ENCODE measurements at places on chromosomes 4 and X.
A peak's percentile ranks its signal among the peaks of the same experiment; 100 is the strongest.

GRCh38 chr4:94567811-94568210 lies 116.1 kb downstream of the PDLIM5 start:
- DNase-seq: no peak

DNA sequence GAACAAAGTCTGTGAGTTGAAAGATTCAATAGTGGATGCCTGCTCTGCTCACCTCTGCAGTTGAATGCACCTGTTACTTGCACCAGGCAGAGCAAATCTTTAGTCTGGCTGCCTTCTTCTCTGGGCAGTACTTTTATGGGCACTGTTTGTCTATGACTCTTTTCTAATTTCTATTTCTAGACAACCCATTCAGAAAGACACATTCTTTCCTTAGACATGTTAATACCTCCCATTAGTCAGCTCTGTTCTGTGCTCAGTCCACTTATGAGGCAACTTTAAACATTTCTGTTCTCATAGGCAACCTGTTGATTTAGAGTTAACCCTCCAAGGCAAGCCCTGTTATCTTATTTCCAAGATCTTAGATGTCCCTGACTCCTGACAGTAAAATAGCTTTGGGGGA lies 108.9 kb downstream of the SYNPO2 start:
- DNase-seq: no peak

DNA sequence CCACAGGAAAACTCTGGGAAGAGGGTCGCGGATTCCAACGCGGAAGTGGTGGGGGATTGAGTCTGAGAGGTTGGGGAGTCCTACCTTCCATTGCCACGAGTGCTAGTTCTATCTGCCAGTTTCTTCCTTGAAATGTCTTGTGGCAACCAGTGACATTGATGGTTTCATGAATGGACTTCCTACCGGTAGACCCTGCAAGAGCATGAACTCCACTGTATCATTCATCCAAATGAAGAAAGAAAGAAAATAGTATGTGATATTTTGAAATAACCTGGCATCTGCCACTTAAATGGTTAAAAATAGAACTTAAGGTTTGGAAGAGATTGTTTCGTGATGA lies 1.1 kb upstream of the SLC10A7 start:
- no peak for DNase-seq

- no peak for DNase-seq
Observed at GRCh38 chrX:23788521-23788920, 5.5 kb downstream of the SAT1 start.

- no peak for DNase-seq
Observed at GRCh38 chrX:2423282-2423681, 77.5 kb downstream of the DHRSX start.

GRCh38 chr4:38367642-38368174 lies 296.3 kb upstream of the KLF3 start:
- DNase-seq: no peak

- no peak for DNase-seq
Observed at GRCh38 chrX:13485167-13485566, 84.2 kb upstream of the EGFL6 start.

- no peak for DNase-seq
Observed at GRCh38 chr4:97759785-97760184, 383.5 kb downstream of the STPG2 start.

GRCh38 chr4:101685126-101685525 lies 105.4 kb upstream of the BANK1 start:
- DNase-seq: no peak

DNA sequence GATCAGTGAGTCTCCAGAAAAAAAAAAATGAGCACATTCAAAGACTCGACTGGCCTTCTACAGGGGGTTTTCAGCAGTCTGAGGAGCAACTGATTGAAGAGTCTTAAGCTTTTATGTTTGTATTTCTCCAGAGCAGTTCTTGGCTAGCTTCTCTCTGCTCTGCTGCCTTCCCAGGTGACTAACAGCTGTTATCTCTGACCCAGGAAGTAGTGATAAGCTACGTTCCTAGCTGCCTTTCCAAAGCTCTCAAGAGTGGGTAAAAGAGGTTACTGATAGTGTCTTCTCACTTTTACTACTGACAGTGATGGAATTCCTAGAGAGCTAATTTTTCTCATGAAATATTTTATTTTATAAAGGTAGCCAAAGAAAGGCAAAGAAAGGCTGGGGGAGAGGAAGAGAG lies 66.6 kb downstream of the ENOX2 start:
- DNase-seq: no peak

DNA sequence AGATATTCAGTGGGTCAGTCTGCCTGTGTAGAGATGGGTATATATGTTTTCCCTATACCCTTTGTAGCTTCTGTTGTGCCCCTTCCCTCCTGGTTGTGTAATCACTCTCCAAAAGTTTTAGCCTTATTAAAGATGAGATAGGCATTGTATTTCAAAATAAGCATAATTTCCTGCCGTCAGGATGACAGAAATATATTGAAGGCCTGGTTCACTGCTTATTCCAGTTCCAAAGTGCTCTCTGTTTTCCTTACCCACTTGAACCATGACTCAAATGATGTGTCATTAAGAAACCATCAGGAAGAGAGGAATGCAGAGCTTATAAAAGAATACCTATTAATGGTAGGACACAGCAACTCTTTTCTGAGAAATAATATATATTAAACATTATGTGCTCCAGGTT lies 178.5 kb downstream of the GABRB1 start:
- DNase-seq: no peak

DNA sequence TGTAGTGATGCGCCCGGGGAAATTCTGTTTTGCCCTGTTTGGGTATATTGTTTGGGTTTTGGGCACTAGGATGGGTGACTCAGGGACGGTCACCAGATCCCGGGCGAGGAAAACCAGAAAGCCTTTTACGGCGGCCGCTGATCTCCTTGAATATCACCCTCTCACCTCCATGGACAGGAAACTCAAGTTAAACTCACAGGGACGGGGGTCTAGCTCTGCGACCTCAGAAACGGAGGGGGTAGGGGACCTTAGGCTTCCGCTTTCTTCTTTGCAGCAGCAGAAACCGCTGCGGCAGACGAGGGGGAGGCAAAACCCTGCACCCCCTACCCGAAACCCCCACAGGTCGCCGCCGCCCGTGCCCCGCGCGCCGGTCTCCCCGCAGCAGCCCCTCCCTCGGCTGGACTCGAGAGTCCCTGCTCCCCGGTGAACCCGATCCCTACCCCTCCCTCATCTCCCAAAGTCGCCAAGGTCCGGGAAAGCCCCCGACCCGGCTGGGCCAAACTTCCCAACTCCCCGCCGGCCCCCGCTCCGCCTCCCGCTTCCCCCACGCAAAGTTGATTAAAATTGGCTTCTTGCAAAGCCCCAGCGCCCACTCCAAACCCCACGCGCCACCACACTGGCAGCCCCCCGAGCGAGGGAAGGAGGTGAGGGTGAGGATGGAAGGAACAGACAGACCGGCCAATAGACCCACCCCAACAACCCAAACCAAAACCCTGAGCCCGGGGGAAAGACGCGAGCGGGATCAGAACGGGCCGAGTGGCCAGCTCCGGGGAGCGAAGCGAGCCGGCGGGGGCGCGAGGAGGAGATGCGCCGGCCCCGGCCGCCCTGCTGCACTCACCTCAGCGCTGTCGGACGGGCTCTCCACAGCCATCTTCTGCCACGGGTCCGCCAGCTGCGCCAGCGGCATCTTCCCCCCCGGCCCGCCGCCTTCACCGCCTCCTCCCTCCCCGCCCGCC lies 705 bp downstream of the RPS6KA3 start:
- DNase-seq: no peak

DNA sequence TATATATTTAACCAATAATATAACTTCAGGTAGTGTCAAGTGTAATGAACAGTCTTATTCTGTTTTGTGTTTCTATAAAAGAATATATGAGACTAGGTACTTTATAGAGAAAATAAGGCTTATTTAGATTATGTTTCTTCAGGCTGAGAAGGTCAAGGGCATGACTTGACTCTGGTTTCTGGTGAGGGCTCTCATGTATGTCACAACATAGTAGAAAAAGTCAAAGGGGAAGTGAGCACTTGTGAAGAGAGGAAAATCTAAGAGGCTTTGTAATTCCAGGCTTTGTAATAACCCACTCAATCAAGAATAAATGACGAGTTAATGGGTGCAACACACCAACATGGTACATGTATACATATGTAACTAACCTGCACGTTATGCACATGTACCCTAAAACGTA lies 27.6 kb downstream of the PRR32 start:
- no peak for DNase-seq

GRCh38 chr4:66059136-66059535 lies 388.8 kb upstream of the EPHA5 start:
- no peak for DNase-seq

DNA sequence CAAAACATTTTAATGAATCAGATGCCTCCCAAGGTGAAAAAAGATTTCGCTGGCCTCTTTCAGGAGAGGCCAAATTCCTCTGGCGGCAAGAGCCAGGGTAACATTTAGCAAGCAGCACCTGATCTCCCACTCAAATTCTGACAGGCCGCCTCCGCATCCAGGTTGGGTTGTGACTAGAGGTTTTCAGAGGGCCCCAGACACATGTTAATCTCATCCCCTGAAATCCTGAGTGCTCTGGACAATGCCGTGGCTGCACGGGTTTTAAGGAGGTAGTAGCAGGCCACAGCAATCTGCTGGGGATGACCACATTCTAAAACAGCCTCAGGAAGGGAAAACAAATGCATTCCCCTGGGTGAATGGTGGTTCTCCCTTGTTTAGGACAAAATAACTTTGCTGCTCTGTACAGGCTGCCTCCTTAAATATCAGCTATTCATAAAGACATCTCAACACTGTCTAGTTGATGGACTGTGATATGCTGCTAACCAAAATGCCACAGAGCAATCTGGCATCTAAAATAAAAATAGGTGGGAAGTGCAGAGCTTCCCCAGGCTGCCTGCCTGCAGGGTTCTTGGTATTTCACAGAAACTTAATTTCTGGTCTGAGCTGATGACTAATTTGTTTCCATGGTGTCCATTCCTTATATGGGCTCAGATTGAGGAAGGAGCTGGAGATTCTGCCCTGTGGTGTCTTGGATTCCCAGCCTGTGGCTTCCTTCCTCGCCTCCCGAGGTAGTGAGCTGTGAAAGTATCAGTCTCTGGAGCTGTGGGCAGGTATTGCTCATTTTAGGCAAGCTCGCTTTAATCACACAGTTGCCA lies 202.0 kb downstream of the DCLK2 start:
- DNase-seq: no peak

DNA sequence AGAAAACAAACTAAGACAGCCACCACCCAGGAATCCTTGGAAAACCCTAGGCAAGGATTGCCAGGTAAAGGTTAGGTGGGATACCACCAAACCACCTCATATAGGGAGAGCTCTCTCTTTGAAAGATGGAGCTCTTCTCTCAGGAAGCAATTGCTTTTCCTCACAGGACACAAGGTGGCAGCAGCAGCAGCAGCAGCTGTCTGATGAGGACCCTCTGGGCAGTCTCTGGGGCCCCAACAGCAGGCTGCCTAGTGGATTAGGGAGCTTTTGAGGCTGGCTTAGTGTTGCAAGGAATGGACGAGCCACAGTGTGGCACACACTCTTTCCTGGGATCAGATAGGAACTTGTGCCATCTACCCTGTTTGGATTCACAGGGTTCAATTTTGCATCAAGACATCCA lies 41.4 kb upstream of the CHRDL1 start:
- peak; percentile 16 for DNase-seq

DNA sequence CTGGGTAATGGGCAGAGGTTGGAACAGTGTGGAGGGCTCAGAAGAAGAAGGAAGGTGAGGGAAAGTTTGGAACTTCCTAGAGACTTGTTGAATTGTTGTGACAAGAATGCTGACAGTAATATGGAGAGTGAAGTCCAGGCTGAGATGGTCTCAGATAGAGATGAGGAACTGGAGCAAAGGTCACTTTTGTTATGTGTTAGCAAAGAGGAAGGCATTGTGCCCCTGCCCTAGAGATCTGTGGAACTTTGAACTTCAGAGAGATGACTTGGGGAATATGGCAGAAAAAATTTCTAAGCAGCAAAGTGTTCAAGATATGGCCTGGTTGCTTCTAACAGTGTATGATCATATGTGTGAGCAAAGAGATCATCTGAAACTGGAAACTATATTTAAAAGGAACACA lies 37.9 kb upstream of the MSX1 start:
- no peak for DNase-seq

- no peak for DNase-seq
Observed at GRCh38 chr4:80153874-80154544, 43.3 kb upstream of the PRDM8 start.

DNA sequence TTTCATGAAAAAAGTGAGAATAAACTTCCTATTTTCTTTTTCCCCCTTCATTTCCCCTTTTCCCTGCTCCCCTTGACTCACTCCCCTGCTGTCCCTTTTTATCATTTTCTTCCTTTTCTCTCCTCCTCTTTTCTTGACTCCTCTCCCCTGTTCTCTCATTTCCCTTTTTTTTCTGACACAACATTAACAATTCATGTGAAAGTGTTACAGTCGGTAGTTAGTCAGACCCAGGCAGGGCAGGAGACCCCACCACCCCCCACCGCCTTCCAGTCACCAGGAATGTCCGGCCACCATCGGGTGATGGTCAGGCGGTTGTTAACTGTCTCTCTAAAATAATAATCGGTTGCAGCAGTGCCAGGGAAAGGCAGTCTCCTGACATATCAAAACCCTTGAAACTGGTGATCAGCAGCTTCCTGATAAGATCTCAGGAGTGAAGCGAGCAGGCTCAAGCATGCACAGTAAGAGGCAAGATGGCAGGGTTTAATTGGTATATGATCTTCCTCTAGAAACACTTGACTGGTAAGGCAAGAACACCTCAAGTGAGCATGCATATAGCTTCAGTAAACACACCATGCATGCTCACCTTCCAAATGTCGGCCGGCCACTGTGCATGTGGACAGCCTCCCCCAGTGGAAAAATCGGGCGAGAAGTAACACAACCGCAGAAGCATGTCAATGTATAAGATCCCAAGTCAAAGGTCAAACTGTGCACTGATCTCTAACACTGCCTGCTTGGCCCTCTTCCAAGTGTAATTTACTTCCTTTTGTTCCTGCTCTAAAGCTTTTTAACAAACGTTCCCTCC lies 191.4 kb downstream of the NDST4 start:
- DNase-seq: no peak

DNA sequence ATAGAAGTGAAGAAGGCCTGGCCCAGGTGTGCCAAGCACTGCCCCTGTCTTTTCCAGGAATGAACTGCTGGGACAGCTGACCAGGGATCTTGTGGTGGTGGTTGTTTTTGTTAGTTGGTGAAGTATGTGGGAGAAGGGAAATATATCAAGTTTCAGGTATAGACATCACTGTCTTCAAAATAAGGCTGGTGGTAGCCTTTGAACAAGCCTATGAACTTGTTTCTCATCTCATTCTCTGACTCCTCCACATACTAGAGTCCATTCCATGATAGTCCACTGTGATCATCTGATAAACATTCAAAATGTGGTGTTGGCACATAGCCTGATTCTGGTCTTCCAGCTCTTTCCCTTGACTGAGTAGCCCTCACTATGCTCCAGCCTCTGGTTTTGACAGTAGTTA lies 303.7 kb downstream of the CAMK2D start:
- DNase-seq: no peak

GRCh38 chr4:25424539-25425228 lies 47.6 kb downstream of the ANAPC4 start:
- no peak for DNase-seq

- no peak for DNase-seq
Observed at GRCh38 chr4:107939307-107939706, 8.0 kb downstream of the CYP2U1 start.

DNA sequence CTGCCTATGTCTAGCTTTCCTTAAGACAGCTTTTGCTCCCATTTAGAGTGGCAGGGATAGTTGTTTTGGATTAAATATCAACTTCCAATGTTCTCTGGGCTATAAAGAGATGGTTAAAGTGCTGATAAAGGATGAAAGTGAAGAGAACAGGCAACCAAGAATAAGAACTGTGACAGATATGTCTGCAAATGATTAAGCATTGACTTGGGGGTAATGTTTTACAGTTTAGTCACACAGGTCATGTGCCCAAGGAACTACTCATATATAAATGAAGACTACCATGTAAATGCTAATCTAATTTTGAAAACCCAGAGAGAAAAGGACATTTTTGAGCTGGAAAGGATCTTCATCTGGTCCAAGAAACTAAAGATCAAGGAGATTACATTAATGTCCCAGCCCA lies 42.1 kb downstream of the RBMX2 start:
- DNase-seq: no peak
